ENCODE measurements at places on chromosomes 16 and 17. TPM values are rescaled to one million over a fixed set of nuclear protein-coding genes. Genes with fewer than 3 reads are reported as not detected.

Gene C16orf74
- not detected for total RNA-seq

Gene ITGB3
- not detected for total RNA-seq

Gene B3GNT9
- 1.5 TPM for total RNA-seq

Gene IRX5
- total RNA-seq = 1.9 TPM

Gene KRT28
- total RNA-seq = not detected

Gene ORC6
- total RNA-seq = 5.7 TPM

Gene EVPL
- not detected for total RNA-seq

Gene WNK4
- not detected for total RNA-seq

Gene NPIPB8
- total RNA-seq = not detected

Gene MEOX1
- 8.2 TPM for total RNA-seq

Gene ABCA10
- total RNA-seq = 2.6 TPM

Gene GGT6
- total RNA-seq = not detected

Gene TNFRSF17
- total RNA-seq = not detected

Gene RAB26
- total RNA-seq = 4.2 TPM

Gene CCL8
- not detected for total RNA-seq

Gene SPEM3
- not detected for total RNA-seq

Gene LRRC46
- 0.20 TPM for total RNA-seq

Gene NACA2
- not detected for total RNA-seq

Gene RSKR
- 2.6 TPM for total RNA-seq

Gene KIF2B
- not detected for total RNA-seq

Gene NXN
- total RNA-seq = 55.6 TPM

Gene SCIMP
- total RNA-seq = 1.8 TPM

Gene TP53TG3F
- not detected for total RNA-seq

Gene TBC1D28
- total RNA-seq = not detected

Gene ALDH3A1
- total RNA-seq = not detected

Gene TBC1D3K
- not detected for total RNA-seq

Gene SLC38A8
- not detected for total RNA-seq

Gene CCL16
- not detected for total RNA-seq

Gene ABCC1
- total RNA-seq = 20.7 TPM

Gene GPR142
- total RNA-seq = not detected

Gene OTOP3
- not detected for total RNA-seq

Gene RBFOX1
- 98.8 TPM for total RNA-seq

Data from gastrocnemius medialis (tissue), 4 donors.